Type B pancreatic cell (in vitro differentiated cells): ENCODE measurements at places on chromosomes 1 and 21. TPM values are rescaled to one million over a fixed set of nuclear protein-coding genes. Genes with fewer than 3 reads are reported as not detected.

DNA sequence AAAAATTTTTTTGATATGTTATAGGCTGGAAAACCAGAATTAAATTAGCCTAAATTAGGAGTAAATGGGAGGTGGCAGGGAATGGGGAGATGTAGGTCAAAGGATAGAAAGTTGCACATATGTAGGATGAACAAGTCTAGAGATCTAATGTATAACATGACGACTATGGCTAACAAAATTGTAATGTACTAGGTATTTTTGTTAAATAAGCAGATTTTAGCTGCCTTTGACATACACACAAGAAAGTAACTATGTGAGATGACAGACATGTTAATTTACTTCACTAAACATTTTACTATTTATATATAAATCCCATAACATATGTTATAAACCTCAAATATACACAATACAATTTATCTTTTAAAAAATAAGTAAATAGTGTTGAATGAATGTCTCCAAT, 30.2 kb upstream of the GLIS1 start:
- H3K36me3 ChIP-seq = peaks cover 5% of the 10 kb centered on the region
- H3K27ac ChIP-seq = no peak overlapping the region

DNA sequence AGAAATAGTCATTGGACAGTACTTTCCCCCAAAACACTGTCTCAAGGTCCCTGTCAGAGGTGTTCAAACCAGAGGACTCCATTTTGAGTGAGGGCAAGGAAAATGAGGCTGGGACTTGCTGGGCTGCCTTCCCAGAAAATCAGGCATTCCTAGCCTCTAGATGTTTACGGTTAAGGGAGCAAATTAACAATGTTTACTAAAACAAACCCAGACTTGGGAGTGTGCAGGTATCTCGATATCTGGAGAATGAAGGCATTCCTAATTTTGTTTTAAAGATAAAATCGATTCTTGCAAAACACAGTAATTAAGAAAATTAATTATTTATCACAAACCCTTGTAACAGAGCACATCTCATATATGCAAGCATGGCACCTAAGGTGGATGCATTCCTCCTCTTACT, 48.9 kb upstream of the CITED4 start:
- H3K27me3 ChIP-seq = no peaks in the 10 kb centered on the region
- H3K4me1 ChIP-seq = no peaks in the 10 kb centered on the region
- H3K27ac ChIP-seq = no peak overlapping the region

- DNase-seq = no peak
- no peak overlapping the region for H3K27ac ChIP-seq
- H3K36me3 ChIP-seq = no peaks in the 10 kb centered on the region
- no peaks in the 10 kb centered on the region for H3K4me1 ChIP-seq
- H3K4me3 ChIP-seq = no peak overlapping the region
Measured at GRCh38 chr1:192363177-192363576, 46.4 kb downstream of the RGS21 start.

- peaks cover 7% of the 10 kb centered on the region for H3K4me1 ChIP-seq
- DNase-seq = no peak
- H3K27me3 ChIP-seq = no peaks in the 10 kb centered on the region
- peaks cover 45% of the 10 kb centered on the region for H3K36me3 ChIP-seq
- no peak overlapping the region for H3K4me3 ChIP-seq
Measured at GRCh38 chr1:223810586-223810985, 35.2 kb downstream of the TP53BP2 start.

DNA sequence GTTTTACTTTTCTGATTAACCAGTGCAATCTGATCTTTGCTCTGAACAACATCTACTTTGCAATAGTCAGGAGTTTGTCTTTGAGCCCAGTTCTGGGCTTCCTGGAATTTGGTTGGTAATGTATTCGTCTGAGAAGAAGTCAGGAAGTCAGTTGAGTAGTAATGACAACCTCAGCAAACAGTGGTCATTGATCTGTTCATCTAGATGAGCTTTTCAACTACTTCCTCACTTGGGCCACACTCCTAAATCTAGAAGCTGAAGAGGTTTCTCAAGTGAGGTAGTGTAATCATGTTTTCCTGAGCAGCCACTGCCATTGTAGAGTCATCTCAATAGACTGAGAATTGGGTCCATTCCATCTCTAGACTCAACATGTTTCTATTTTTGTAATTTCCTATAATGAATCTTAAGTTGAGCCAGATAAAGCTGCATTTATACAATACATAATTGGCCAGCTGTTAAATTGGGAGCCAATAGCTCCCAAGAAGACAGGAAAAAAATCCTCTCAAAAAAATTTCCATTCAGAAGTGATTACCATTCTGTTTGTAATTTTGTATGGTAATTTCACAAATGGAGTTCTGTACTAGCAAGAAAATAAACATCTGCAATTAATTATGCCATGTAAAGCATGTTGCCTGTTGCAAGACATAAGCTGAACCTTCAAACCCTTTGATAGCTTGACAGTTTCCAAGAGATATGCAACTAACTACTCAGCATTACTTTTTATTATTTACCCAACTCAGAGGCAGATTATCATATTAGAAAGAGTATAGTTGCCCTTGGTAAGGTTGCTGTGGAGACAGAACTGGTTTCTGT, 49.6 kb downstream of the WDR64 start:
- H3K27ac ChIP-seq = no peak overlapping the region
- H3K4me3 ChIP-seq = no peak overlapping the region
- no peaks in the 10 kb centered on the region for H3K27me3 ChIP-seq
- H3K36me3 ChIP-seq = no peaks in the 10 kb centered on the region

GRCh38 chr1:2240270-2241156, 12.4 kb downstream of the SKI start:
- peak overlapping the region; percentile 83 for H3K27ac ChIP-seq
- no peaks in the 10 kb centered on the region for H3K27me3 ChIP-seq
- H3K4me3 ChIP-seq = peak overlapping the region; percentile 63
- peaks cover 12% of the 10 kb centered on the region for H3K36me3 ChIP-seq

- H3K27ac ChIP-seq = no peak overlapping the region
- no peak overlapping the region for H3K4me3 ChIP-seq
- no peak for DNase-seq
- H3K4me1 ChIP-seq = no peaks in the 10 kb centered on the region
- peaks cover 12% of the 10 kb centered on the region for H3K27me3 ChIP-seq
Measured at GRCh38 chr1:215888159-215888558, 321.1 kb downstream of the KCTD3 start.

DNA sequence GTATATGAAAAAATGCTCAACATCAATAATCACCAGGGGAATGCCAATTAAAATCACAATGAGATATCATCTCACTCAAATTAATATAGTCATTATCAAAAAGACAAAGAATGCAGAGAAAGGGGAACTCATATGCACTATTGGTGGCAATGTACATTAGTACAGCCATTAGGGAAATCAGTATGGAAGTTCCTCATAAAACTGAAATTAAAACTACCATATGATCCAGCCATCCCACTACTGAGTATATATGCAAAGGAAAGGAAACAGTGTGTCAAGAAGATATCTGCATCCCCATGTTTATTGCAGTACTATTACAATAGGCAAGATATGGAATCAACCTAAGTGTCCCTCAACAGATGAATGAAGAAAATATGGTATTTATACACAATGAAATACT, 32.1 kb upstream of the TEKT2 start:
- H3K27me3 ChIP-seq = no peaks in the 10 kb centered on the region
- no peaks in the 10 kb centered on the region for H3K4me1 ChIP-seq
- H3K4me3 ChIP-seq = no peak overlapping the region
- no peak overlapping the region for H3K27ac ChIP-seq
- H3K36me3 ChIP-seq = peaks cover 35% of the 10 kb centered on the region
- no peak for DNase-seq

DNA sequence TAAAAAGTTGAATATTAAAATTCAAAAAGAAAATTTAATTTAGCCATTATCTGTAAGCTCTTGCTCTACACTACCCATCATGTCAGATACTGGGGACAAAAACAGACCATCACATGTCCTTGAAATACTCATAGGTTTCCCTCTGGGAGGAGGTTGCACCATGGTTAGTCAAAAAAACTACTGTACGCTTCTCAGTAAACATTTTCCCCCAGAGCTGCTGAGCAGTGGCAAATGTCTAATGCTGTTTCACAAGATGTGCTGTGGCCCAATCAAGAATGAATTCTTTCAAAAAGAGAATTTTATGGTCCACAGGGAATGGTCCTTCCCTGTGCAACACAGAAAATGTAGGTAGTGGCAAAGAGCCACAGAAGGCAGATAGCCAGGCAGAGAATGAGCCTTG, 6.1 kb downstream of the SLC25A24 start:
- H3K27me3 ChIP-seq = no peaks in the 10 kb centered on the region
- peaks cover 68% of the 10 kb centered on the region for H3K36me3 ChIP-seq
- H3K4me1 ChIP-seq = peaks cover 16% of the 10 kb centered on the region
- H3K4me3 ChIP-seq = no peak overlapping the region

DNA sequence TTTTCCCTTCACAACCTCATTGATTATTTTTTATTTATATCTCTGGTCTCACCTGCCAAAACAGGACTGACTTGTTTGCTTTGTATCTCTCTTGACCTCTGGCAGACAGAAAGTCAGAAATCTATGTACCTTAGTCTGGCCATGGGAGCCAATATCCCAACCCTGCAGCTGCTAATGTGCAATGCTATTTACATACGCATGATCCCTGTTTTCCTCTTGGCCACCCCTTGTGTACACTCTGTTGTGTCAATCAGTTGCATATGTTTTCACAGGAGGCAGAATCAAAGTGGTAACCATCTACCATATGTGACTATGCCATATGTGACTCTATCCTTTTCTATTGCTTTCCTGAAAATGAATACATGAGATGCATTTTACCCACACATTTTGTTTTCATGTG, 688.8 kb downstream of the PLA2G4A start:
- H3K36me3 ChIP-seq = no peaks in the 10 kb centered on the region
- H3K4me3 ChIP-seq = no peak overlapping the region
- H3K4me1 ChIP-seq = peaks cover 5% of the 10 kb centered on the region
- no peak for DNase-seq
- H3K27me3 ChIP-seq = no peaks in the 10 kb centered on the region

- no peak overlapping the region for H3K4me3 ChIP-seq
- no peak for DNase-seq
- peak overlapping the region; percentile 35 for H3K27ac ChIP-seq
- H3K36me3 ChIP-seq = no peaks in the 10 kb centered on the region
Measured at GRCh38 chr1:225735252-225736149, 42.1 kb upstream of the SRP9 start.

DNA sequence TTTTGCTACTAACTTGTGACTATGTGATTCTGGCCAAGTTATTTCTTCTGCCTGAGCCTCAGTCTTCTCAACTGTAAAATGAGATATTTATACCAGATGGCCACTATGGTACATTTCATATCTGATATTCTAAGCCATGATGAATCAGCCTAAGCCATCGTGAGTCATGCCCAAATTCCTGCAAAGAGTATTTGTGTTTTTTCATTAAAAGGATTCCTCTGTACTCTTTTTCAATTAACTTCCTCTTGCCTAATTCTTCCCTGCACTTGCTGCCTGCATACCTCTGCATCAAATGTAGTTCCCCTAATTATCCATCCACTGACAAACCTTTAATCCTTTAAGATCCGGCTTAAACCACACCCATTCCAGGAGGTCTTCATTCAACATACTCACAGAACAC, 575.1 kb upstream of the BEND5 start:
- no peak overlapping the region for H3K27ac ChIP-seq
- no peaks in the 10 kb centered on the region for H3K4me1 ChIP-seq
- no peaks in the 10 kb centered on the region for H3K27me3 ChIP-seq
- H3K4me3 ChIP-seq = no peak overlapping the region
- no peaks in the 10 kb centered on the region for H3K36me3 ChIP-seq

DNA sequence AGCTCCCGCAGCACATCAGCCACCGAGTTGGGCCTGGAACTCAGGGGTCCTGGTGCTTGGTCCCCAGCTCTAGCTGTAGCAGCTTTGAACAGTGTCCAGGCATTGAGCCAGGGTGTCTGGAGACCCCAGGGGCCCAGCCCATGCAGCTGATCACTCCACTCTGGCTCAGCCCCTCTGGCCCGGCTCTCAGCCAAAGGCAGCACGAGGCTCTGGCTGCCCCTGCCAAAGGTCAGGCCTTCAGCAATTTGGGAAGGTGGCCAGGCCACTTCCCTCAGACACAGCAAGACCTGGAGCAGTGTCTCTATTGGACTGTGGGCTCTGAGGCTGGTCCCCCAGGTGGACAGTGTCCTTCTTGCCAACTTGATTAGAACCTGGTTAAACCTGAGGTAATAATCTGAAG, 34.4 kb upstream of the RNF19B start:
- H3K27me3 ChIP-seq = no peaks in the 10 kb centered on the region
- DNase-seq = no peak
- H3K4me1 ChIP-seq = peaks cover 41% of the 10 kb centered on the region
- H3K27ac ChIP-seq = no peak overlapping the region
- H3K4me3 ChIP-seq = no peak overlapping the region

DNA sequence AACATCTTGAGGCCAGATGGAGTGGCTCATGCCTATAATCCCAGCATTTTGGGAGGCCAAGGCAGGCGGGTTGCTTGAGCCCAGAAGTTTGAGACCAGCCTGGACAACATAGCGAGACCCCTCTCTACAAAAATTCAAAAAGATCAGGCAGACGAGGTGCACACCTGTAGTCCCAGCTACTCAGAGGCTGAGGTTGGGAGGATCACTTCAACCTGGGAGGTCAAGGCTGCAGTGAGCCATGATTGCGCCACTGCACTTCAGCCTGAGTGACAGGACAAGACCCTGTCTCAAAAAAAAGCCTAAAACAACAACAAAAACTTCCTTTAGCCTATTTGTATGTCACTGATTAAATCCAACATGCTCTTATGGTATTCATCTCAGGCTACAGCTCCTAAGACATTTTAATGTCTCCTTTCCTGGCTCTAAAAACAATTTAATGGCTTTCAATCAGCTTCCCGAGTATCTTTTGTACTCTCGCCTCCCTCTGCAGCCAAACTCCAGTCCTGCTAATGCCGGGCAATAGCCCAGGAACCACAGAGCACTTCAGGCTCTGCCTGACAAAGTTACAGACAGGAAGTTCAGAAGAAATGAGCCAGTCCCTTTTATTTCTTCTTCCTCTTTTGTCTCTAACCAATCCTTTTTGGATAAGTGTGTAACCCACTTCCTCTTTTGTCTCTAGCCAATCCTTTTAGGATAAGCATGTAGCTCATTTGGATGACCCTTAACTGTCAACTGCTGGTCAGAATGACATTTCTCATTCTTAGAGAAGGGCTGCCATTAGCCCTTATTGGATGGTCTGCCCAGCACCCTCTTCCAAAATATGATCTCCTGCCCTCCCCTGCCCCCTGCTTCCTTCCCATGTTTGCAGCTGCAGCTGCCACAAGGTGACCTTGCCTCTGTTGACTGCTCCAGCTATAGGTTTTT, 6.6 kb upstream of the DOP1B start:
- peaks cover 2% of the 10 kb centered on the region for H3K27me3 ChIP-seq
- peaks cover 7% of the 10 kb centered on the region for H3K4me1 ChIP-seq
- no peak for DNase-seq
- no peak overlapping the region for H3K4me3 ChIP-seq

The JUN gene
- total RNA-seq = 160 and 262 TPM in 2 replicates

The GNG12 gene
- total RNA-seq = 17.9 and 23.2 TPM in 2 replicates

The HSD3B2 gene
- total RNA-seq = 1.2 and 6.1 TPM in 2 replicates

The SLC22A15 gene
- 3.4 and 3.9 TPM in 2 replicates for total RNA-seq

The TMEM35B gene
- 6.6 and 9.9 TPM in 2 replicates for total RNA-seq

The CFHR3 gene
- total RNA-seq = 1.5 TPM in 1 of 2 replicates, not detected in the other

The C2CD2 gene
- total RNA-seq = 20.5 and 32.3 TPM in 2 replicates

The PM20D1 gene
- not detected in 2 replicates for total RNA-seq
